ENCODE measurements at places on chromosomes 11 and 22.

GRCh38 chr11:46560300-46560991 is 33.4 kb downstream of the AMBRA1 start:
- no peak for ATAC-seq

DNA sequence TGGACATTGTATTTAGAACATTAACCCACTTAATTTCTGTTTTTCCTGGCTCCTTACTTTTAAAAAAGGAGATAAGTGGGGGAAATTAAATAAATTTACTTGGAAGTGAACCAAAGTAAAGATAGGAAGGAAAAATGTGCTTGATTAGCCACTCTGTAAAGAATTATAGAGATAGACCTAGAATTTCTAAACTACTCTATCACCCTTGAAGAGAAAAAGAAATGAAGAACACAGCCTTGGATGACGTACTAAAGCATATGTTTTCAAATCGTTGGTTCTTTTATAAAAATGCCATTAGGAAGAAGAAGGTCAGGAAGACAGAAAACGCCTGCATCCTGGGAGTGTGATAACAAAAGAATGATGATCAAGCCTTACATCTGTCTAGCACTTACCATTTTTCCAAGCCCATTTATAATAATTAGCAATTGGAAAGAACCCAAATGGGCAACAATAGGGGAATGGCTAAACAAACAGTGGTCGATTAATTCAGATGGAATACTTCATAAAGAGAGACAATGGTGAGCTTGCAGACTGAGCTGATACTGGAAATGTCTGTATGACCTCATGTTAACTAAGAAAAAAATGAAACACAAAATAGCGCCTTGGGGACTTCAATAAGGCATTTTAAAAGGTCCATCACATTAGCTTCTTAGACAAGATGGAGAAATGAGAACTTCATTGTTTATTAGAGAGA is 81.0 kb upstream of the LRRC55 start:
- peak; percentile 94 for ATAC-seq

GRCh38 chr11:96105197-96105895 is 181.4 kb upstream of the MTMR2 start:
- no peak for ATAC-seq

GRCh38 chr11:121722431-121723245 is 269.9 kb upstream of the SORL1-AS1 start:
- peak; percentile 95 for ATAC-seq

DNA sequence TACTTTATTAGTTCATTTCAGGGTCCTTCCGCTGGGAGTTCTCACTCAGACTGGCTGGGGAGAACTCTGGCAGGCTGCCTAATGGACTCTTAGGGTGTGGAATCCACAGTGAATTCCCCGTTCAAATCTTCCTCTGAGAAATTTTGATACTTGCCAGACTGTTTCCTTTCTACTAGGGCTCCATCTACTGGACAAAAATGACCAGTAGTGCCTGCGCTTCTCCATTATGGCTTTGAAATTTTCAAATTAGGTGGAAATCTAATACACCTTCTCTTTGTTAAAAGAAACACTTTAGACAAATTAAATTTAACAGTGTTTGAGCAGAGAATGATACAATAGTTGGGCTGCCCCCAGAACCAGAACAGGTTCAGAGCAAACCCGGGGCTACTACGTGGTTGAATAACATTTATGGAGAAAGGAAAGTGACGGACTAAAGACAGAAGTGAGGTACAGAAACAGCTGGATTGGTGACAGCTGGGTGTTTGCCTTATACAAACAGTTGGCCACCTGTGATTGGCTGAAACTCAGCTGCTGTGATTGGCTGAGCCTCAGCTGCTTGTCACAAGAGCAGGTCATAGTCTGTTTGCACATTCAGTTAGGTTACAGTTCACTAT is 52.9 kb upstream of the FDX1 start:
- peak; percentile 96 for ATAC-seq

DNA sequence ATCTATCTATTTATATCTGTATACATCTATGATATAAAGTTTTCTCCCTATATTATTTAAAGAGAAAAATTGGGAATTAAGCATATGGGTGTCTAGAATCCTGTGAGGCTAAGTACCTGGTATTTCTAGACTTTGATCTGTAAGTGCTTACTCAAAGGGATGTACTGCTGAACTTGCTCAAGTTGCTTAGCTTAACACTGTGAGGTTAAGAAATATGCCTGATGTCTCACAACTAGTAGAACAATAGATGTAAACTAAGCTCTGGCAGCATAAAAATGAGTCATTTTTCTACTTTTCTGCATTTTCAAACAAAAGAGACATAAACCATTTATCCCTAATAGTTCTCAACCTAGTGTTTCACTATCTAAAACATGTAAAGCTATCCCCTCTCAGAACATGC is 744.4 kb upstream of the ANO3 start:
- ATAC-seq, result no peak

- ATAC-seq, result no peak
Observed at GRCh38 chr11:131776211-131776610, 405.8 kb downstream of the NTM start.

GRCh38 chr11:102177974-102178631 is 67.9 kb downstream of the YAP1 start:
- ATAC-seq, result no peak

DNA sequence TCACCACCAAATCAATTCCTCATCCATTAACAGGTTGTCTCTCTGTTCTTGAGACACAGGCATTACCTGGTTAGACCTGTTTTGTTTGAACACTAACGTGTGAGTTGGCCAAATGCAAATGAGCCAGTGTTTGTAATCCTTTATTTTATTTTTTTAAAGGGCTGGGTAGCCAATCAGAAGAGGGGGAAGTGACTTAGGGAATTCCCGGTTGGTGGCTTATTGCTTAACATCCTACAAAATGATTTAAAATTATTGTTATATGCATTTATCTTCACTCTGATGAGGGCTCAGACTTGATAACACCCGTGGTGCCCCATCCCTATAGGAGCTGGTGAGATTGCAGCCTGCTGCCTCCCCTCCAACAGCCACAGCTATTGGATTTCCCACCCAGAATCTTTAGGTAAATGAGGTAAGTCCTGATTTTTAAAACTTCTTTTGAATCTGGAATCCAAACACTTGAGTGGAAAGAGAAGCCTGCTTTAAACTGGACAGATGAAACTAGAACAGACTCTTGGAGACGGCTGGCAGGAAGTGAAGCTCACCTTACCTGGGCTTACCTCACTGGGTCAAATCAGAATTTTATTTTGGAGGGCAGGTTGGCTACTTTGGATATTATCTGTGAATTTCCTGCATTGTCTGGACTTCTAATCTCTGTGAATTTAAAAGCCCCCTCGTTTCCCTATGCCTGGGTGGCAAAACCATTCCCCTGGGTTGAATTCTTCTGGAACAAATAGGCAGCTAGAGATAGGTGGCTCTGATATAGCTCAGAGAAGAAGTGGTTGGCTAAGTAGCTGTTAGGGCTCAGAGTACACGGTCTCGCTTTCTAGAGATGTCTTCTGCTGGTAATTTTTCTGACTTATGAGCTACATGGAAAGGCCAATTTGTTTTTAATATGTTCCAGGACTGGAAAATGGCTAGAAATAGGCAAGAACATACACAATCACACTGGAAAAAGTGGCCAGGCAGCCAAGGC is at the start of gene EHF:
Gene EHF, plus strand, starts transcription at position 274 of the 973 bp plus-strand sequence. CDS start 21,538 bp downstream, outside the sequence.
- ATAC-seq, result no peak

GRCh38 chr11:115996125-115996807 is 492.1 kb upstream of the CADM1 start:
- no peak for ATAC-seq

GRCh38 chr11:130601141-130601540 is 152.7 kb downstream of the ADAMTS15 start:
- peak; percentile 99 for ATAC-seq

GRCh38 chr11:94910779-94911178 is 62.6 kb downstream of the CWC15 start:
- no peak for ATAC-seq

DNA sequence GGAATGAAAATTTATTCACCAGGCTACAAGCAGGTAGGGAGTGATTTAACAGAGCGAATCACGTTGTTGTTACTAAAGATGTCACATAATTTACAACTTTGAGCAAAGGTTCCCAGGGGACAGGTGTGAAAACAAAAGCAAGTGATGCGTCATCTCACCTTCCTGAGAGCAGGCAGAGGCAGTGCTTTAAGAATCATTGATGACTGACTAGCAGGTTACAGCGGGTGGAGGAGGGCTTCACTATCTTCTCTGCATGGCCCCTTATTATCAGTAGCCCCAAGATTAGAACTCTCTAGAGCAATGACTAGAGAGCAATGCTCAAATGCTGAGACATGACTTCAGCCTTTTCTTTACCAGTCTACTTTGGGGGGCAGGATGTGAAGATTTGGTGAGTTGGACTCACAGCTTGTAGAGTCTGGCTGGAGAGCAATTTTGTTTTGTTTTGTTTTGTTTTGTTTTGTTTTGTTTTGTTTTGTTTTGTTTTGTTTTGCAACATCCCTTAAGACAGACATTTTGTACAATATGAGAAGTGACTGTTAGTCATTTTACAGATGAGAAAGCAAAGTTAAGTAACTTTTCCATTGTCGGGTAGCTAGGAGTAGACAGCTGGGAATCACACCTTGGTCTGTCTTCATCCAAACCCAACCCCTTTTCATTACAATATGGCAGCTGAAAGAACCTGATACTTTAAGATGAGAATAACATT is 84.8 kb downstream of the SLC1A2 start:
- no peak for ATAC-seq

- ATAC-seq, result no peak
Observed at GRCh38 chr11:6888830-6889229, 3.5 kb downstream of the OR2D2 start.

DNA sequence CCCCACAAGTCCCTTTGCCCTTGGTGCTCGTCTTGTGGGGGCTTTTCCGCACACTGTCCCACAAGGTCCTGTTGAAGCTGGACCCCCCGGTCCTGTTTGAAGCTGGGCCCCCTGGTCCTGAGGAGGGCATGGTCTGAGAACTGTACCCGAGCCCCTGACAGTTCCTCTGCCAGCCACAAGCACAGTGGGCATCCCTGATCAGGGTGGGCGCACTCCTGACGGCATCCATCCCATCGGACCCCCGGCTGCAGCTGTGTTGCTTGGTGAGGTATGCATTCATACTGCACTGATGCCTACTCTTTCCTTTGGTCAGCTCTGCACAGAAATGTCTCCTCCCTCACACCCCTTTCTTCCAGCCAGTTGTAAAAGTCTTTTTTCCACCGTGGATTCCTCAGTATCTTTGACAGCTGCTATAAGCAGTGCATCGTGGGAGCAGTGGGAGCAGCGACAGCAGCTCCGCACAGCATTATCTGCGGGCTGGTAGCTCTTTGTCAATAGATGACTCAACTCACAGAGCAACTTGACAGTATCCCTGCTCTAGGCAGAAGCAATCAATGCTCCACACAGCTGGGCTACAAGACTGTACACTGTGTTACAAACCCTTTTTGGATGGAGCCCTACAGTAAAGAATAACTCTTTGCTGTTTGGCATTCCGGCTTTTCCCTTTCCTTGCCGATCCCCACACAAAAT is 1030.8 kb upstream of the CCDC90B start:
- peak; percentile 99 for ATAC-seq

DNA sequence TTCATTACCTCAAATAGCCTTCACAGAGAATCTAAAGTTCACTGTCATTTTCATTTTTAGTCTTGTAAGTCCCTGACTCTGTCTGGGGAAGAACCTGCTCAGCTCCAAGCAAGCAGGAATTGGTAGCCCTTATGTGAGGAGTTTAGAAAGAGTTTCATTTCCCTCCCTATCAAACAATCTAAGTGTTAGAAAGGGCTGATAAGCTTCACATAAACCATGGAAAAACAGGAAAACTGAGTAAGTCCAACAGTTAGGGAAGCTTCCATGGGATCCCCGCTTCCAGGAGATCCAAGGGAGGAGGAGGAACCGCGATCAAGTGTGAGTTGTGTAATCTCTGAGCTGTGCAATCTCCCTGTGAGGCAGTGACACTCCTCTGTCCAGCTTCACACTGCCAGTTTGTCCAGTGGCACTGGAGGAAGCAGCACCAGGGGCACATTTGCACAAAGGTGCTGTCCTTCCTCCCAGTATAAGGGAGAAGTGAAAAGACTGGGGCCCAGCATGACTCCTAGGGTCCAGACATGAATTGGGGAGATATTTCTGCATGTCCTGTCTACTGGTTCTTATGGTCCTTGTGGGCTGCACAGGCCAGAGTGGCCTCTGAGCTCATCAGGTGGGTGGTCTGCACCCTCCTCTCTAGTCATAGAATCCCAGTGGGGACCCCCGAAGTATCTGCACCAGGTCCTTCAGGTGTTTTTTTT is 4.3 kb downstream of the PRAME start:
- no peak for ATAC-seq

- no peak for ATAC-seq
Observed at GRCh38 chr11:18239655-18240054, 3.1 kb upstream of the SAA4 start.

GRCh38 chr11:2791521-2792380 is 92.0 kb upstream of the KCNQ1OT1 start:
- no peak for ATAC-seq

GRCh38 chr22:29080106-29080975 is 7.5 kb downstream of the KREMEN1 start:
- ATAC-seq, result no peak

DNA sequence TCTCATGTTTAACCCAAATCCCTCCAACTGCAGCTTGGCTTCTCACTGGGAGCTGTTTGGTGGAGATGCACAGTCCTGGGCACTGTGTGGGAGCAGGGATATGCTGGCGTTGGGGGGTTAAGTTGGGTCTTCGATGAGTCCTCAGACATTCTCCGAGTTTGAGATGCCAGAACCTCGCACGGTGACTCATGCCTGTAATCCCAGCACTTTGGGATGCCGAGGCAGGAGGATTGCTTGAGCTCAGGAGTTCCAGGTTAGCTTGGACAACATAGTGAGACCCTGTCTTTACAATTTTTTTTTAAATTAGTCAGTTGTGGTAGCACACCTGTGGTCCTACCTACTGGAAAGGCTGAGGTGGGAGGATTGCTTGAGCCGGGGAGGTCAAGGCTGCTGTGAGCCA is 20.7 kb downstream of the POU2F3 start:
- no peak for ATAC-seq

DNA sequence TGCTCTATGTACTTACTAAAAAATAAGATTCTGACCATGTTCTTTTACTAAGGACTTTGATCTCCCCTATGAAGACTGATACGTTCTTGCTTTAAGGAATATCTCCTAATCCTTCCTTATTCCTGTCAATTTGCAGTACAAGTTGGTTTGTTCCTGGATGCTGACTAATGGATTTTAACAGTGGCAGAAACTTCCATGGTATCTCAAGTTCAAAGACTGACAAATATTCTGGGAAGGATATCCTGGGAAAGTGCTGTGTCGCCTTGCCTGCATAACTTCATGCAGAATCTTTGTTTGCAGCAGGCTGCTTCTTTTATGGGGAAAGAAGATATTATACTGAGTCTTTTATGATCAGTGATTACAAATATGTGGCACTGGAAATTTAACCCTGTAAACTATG is 8.4 kb upstream of the OR52J3 start:
- no peak for ATAC-seq
